ENCODE measurements at places on chromosomes 16 and 17.
A peak's percentile ranks its signal among the peaks of the same experiment; 100 is the strongest.

DNA sequence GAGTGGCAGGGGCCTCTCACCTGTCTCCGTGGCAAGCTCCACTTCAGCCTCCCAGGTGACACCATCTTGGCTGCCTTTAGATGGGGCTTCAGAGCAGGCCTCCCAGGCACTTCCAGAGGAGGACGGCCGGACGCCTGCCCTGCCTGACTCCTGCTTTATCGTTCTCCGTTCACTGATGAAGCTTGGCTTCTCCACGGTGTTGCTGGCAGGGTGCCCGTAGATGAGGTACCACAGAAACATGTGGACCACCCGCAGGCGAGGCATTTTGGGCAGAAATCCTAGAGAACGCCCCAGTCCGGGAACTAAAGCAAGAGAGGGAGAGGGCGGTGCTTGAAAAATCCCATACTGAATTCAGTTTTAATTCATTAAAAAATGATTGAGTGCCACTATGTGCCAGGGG lies 54.5 kb downstream of the GTF3C1 start:
- H3K27ac ChIP-seq: no peak overlapping the region
- H3K27me3 ChIP-seq: no peaks in the 10 kb centered on the region
- H3K36me3 ChIP-seq: peaks cover 21% of the 10 kb centered on the region
- DNase-seq: no peak

GRCh38 chr17:8843344-8843743 lies 24.1 kb downstream of the PIK3R6 start:
- peaks cover 4% of the 10 kb centered on the region for H3K4me1 ChIP-seq
- H3K27me3 ChIP-seq: no peaks in the 10 kb centered on the region
- no peak overlapping the region for H3K4me3 ChIP-seq
- no peaks in the 10 kb centered on the region for H3K36me3 ChIP-seq

DNA sequence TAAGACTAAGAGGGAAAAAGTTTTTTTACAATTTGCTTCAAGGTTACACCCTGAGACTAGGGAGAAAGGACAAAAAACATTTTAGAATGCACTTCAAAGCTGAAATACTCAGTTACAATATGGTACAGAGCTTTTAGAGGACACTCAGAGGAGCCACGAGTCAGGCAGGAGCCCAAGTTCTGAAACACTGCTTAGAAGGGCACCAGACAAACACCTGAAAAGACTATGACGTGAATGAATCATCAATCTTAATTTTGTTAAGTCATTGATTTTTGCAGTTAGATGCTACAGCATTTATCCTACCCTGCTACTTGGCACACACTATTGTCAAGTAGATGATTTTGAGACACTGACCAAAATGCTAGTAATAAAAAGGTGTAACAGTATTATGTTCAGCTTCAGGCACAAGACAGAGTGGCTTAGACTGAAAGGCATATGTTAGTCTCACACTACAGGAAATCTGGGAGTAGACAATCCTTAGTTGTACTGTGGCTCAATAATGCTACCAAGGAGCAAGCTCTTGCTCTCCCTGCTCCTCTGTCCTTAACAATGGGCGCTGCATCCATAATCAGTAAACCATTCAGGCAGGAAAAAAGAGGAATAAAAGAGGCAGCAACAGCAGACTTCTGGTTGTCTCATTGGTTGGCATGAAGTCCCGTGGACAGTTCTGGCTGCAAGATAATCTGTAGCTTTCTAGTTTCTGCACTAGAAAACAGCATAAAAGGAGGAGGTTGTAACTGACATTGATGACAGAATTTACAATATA lies 151.8 kb downstream of the ABCA8 start:
- DNase-seq: no peak
- no peaks in the 10 kb centered on the region for H3K4me1 ChIP-seq
- no peak overlapping the region for H3K27ac ChIP-seq
- no peaks in the 10 kb centered on the region for H3K36me3 ChIP-seq
- no peak overlapping the region for H3K4me3 ChIP-seq
- H3K27me3 ChIP-seq: peaks cover 6% of the 10 kb centered on the region

DNA sequence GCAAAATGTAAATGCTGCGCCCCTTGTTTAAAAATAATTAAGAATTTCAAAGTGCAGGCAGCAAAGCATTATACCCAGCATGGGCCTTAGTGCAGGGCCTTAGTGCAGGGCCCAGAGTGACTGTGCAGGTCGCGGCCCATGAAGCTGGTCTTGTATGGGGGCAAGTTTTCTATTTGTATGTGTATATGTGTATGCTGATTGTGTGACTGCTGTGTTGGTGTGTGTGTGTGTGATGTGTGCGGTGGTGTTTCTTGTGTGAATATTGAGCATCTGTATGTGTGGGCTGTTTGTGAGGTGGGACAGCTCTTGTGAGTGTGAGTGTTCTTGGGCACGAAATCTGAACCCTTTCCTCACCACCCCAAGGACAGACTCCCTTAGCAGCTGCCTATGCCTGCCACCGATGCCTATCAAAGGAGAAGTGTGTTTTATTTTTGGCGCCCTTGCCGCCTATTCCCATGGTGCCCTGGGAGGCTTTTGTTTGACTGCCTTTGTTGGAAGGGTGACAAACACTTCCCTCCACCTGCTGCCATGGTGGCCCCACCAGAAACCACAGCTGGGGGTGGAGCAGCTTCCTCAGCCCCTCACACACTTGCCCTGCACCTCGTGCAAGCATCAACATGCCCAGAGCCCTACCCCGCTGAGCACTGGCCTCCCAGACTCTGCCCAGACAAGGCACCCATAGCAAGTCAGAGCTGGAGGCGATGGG lies 18.0 kb downstream of the CCR7 start:
- peaks cover 12% of the 10 kb centered on the region for H3K36me3 ChIP-seq
- H3K27me3 ChIP-seq: no peaks in the 10 kb centered on the region
- peaks cover 90% of the 10 kb centered on the region for H3K4me1 ChIP-seq
- peak overlapping the region; percentile 15 for H3K27ac ChIP-seq

- H3K4me1 ChIP-seq: peaks cover 75% of the 10 kb centered on the region
- peaks cover 39% of the 10 kb centered on the region for H3K36me3 ChIP-seq
- peak overlapping the region; percentile 100 for H3K4me3 ChIP-seq
- H3K27ac ChIP-seq: peak overlapping the region; percentile 100
These were observed 47.7 kb downstream of the TUBD1 start for GRCh38 chr17:59844884-59845594.

- H3K4me1 ChIP-seq: peaks cover 8% of the 10 kb centered on the region
- no peak overlapping the region for H3K27ac ChIP-seq
- H3K36me3 ChIP-seq: no peaks in the 10 kb centered on the region
These were observed 10.9 kb upstream of the KAT7 start for GRCh38 chr17:49777563-49777962.
